ENCODE measurements at places on chromosomes 2 and 18.

- no peak for DNase-seq
Observed at GRCh38 chr2:173860566-173860965, 104.6 kb downstream of the SP3 start.

- DNase-seq, result no peak
Observed at GRCh38 chr2:76721226-76721625, 801.0 kb downstream of the LRRTM4 start.

DNA sequence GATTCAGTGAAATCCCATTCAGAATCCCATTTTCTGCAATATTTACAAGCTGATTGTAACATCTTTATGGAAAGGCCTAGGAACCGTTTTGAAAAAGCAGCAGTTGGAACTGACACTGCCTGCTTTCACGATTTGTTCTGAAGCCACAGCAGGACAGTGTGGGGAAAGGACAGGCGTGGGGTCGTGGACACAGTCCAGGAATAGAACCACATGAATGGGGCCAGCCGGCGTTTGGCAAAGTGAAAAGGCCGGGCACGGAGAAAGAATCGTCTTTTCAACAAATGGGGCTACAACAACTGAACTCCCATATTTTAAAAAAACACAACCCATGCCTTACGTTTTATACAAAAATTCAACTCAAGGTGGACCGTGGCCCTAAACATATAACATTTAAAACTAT, 69.8 kb downstream of the SLC66A2 start:
- no peak for DNase-seq

- no peak for DNase-seq
Observed at GRCh38 chr18:37452682-37453385, 112.8 kb downstream of the CELF4 start.

DNA sequence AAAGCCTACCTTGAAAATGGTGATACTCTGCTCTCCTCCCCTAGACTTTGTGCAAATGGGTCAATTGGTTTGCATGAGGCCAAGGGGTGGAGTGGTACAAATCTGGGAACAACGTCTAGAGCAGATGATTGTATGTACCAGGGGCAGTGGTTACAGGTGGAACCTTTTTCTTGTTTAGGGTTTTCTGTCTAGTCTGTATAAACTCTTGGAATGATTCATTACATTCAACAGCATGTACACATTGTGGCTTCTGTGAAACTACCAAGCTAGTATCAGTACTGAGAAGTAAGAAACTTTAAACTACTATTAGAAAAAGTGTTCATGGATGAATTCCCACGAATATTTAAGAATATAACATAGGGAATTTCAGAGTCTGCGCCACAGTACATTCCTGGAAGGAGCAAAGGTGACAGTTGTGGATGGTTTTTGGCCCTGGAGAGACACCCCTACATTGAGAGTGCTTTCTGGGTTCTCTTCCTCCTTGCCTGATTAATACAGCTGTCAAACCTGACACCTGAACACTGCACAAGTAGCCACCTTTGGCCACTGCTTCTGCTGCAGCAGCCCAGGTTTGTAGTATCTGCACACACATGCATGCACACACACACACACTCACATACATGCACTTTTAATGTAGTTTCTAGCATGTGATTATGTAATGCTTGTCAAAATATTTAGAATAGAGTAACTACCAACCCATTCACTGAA, 30.0 kb downstream of the CFAP221 start:
- no peak for DNase-seq

DNA sequence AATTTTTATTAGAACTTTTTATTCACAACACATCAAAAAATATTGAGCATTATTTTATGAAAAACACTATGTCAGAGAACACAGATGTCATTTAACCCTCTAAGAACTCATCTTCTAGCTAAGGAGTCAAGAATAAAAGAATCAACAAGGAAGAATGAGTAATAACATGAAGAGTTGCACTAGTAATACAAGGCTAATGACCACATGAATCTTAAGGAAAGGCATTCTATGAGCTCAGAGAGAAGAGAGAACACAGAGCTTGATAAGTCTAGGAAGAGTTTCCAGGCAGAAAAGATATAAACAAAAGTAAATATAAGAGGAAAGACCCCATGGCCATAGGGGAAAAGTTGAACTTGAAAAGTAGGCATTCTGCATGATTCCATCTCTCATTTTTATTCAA, 166.5 kb downstream of the MAIP1 start:
- DNase-seq, result no peak

DNA sequence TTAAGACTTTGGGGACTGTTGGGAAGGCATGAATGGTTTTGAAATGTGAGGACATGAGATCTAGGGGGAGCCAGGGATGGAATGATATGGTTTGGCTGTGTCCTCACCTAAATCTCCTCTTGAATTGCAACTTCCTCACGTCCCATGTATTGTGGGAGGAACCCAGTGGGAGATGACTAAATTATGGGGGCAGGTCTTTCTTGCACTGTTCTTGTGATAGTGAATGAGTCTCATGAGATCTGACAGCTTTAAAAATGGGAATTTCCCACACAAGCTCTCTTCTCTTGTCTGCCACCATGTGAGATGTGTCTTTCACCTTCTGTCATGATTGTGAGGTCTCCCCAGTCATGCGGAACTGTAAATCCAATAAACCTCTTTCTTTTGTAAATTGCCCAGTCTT, 11.5 kb upstream of the MBP start:
- DNase-seq, result no peak

DNA sequence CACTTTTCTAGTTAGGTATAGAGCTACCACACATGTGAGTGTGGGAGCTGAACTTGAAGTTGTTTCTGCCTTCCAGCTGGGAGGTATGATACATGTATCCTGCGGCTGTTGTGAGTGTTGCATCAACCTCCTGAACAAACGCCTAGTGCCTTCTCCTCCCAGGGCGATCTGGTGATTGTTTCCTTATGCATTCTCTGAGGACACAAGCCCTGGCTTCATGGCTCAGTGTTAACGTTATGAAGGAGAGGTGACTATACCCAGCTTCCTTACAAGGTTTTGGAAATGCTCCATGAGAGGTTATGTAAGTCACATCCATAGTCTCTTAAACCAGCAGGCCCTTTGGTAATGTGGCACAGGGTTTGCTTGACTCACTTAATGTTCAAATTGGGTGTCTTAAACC, 64.9 kb downstream of the SPRED2 start:
- no peak for DNase-seq

DNA sequence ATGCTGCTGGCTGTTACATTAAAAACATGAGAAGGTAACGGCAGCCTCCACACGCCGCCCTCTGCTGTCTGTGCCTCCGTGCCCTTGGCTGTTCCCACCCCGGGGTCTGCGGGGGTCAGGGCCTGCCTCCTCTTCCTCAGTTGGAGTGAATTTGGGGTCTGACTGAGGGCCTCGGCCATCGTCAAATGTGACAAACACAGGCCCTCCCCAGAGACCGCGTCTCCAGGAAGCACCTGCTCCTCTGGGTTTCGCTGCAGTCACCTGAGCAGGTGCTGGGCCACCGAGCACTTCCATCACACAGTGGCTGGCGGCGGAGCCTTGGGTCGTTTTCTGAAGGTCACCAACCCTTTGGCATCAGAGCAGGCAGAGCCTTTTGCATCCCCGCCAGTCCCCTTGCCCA, 70.9 kb downstream of the NFATC1 start:
- no peak for DNase-seq

DNA sequence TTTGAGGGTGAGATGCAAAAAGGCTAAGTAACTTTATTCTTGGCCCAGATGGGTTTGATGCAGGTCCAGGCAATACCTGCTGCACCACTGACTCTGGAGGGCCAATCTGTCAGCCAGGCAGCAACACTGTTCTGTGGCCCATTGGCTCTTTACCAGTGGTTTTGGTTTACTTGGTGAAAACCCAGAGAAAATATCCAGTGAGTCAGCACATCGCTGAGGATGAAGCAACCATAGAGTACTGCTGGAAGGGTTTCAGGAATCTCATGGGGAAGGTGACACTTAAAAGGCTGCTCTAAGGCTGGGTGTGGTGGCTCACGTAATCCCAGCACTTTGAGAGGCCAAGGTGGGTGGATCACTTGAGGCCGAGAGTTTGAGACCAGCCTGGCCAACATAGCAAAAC, 192.5 kb upstream of the FAM98A start:
- no peak for DNase-seq

- DNase-seq, result no peak
Observed at GRCh38 chr2:99520813-99521212, 31.0 kb upstream of the REV1 start.

GRCh38 chr2:227818675-227819397, 5.2 kb downstream of the CCL20 start:
- DNase-seq, result no peak

- DNase-seq, result peak; percentile 70
Observed at GRCh38 chr18:33210575-33211189, 229.8 kb downstream of the CCDC178 start.

DNA sequence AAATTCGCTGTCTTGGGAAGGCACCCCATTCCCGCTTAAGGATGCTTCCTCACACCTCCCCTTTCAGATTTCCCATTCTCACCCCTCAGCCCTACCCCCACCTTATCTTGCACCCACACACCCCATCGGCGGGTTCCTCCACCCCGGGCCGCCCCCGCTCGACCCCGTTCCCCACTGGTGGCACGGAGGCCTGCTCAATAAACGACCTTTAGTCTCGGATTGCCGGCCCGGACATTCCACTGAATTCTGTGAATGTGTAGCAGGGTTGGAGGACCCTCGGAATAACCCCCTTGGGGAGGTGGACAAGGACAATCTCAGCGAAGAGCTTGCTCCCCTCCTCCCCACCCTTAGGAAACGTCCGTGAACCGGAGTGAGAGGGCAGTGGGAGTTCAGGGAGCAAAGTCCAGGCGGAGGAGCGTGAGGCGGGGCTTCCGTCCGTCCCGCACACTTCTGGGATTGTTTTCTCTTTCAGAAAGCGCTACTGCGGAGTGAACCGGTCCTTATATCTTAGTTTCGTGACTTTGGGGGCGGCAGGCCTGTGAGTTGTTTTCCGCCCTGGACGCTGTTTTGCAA, 2.8 kb upstream of the LBX2 start:
- no peak for DNase-seq

GRCh38 chr18:27582760-27583412, 397.8 kb upstream of the CHST9 start:
- no peak for DNase-seq

DNA sequence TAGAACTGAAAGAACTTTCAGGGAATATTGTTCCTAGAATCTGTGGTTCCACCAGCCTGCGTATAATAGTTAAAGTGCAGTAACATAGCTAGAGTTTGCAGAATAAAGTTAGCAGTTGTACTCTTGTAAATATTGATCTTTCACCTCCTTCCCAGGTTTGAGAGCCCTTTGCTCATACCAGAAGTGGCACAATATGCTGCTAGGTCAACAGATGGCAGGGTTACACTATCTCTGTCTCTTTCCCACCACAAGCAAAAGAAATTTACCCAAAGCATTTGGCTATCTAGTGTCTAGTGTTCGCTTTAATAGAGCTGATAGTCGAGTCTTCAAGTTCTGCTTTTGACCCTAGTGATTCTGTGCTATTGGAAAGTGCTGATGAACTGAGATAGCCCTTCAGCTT, 119.0 kb upstream of the KLHL14 start:
- DNase-seq, result no peak

DNA sequence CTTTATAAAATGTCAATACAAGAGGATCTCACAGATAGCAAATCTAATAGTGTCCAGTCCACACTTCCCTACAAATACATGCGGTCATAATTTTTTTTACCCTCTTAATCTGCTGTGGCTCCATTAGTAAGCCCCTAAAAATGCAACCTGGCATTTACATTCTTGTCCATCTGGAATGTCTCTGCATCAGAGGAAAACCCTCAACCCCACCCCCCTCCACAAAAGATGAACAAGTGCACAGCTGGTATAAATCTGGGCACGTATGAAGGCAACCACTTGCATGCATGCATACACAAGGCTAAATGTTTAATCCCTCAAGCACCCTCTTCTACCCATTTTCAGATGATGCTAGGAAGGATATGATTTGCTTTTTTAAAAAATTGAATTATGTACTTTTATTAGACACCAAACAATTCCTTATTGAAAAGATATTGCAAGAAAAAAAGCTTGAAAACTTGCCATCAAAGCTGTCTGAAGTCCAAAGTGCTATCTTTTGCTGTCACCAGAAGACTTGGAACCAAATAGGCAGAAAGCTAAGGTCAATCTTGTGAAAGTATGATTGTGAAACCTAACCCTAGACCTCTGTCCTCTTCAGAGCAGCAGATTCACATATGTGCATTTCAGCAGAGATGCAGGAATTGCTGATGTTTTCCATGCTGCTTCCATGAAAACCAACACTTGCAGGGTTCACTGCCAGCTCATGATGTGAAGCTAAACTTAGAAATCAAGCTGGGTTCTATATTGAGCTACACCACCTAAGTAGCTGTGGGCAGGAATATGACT, 39.0 kb downstream of the IRS1 start:
- no peak for DNase-seq

GRCh38 chr18:21575656-21576055, 24.8 kb downstream of the ESCO1 start:
- DNase-seq, result no peak

- DNase-seq, result no peak
Observed at GRCh38 chr18:14767474-14767873, 19.5 kb downstream of the ANKRD30B start.

- no peak for DNase-seq
Observed at GRCh38 chr2:150909090-150909489, 352.6 kb downstream of the RBM43 start.

DNA sequence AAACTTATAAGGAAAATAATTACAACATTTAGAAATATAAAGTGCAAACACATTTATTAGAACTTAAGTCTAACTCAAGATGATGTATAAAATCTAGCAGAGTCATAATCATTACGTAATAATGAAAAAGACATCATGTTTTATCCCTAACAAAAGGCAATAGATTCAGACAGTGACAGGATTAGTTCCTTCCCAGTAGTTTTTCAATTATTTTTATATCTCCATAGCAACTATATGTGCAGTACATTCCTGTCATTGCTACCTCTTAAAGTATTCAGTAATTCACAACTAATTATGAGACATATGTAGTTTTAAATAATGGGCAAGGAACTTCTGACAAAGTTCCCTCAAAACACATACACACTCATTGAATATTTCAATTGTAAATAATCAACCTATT, 687.9 kb downstream of the CCDC85A start:
- no peak for DNase-seq

DNA sequence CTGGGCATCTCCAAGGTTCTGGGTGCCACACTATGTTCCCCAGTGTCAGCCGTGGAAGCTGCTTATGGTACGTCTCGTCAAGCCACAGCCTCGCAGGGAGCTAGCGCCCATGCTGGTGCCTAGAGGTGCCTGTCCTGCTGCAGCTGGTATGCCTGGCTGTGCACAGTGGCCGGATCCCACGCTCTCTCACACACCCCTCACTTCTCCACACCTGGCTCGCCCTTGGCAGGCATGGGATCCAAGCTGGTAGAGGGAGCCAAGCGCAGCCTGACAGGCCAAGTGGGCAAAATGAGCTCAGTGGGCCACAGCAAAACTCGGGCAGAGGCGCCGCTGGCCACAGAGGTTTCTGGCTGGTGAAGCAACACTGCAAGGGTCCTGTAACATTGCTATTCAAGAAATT, 156.1 kb upstream of the RBMS1 start:
- DNase-seq, result no peak

- peak; percentile 90 for DNase-seq
Observed at GRCh38 chr2:7031547-7032245, 114.5 kb downstream of the RNF144A start.
